ENCODE measurements at places on chromosomes 5 and 9.

GRCh38 chr5:133744051-133744959 lies 132.0 kb upstream of the FSTL4 start:
- DNase-seq, result peak; percentile 25

- no peak for DNase-seq
These were observed 47.0 kb downstream of the LRSAM1 start for GRCh38 chr9:127498298-127498697.

DNA sequence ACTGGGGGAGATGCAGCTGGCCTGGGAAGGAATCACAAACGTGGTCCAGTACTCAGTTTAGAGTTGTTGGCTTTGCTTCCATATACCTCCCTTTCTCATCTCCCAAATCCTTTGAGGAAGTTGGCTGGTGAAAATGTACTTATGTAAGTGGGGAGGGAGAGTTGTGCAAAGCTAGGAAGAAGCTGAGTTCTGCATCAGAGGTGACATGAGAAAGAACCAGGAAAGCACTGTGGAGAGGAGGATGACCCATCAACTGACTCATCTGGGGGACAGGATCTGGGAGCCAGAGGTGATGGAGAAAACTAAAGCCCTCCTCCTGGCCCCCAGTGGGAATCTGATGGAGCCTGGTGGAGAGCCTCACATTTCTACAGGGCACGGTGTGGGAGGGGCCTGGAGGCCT lies 16.2 kb downstream of the KCNMB1 start:
- DNase-seq, result no peak

DNA sequence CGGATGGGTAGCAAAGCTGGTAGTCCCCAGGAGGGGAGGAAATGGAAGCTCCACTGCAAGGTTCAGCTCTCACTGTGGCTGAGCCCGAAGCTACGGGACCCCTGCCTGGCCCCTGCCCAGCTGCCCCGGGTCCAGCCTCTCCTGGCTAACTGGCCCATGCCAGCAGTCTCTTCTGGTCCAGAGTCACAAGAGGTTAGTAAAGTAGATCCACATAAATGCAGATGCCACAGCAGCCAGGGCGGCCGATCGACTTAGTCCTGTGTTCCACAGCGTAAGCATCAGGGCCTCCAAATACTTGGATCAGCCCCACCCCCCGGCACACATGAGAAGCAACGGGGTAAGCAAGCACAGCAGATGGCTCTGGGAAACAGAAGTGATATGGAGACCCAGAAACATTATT lies 42.1 kb downstream of the MRPL36 start:
- no peak for DNase-seq

DNA sequence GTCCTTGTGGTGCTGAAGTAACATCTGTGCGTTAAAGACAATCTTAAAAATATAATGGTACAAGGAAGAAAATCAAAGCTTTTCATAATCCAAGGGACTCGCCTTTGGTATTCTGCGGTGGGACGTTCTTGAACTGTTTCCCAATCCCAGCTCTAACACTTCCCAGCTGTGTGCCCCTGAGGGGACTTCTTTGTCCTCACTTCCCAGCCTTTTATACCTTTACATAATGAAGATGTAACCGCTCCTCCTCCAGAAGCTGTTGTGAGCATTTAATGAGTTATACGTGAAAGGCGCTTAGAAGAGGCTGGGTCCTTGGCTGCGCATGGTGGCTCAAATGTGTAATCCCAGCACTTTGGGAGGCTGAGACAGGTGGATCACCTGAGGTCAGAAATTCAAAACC lies 16.9 kb downstream of the STK10 start:
- no peak for DNase-seq

DNA sequence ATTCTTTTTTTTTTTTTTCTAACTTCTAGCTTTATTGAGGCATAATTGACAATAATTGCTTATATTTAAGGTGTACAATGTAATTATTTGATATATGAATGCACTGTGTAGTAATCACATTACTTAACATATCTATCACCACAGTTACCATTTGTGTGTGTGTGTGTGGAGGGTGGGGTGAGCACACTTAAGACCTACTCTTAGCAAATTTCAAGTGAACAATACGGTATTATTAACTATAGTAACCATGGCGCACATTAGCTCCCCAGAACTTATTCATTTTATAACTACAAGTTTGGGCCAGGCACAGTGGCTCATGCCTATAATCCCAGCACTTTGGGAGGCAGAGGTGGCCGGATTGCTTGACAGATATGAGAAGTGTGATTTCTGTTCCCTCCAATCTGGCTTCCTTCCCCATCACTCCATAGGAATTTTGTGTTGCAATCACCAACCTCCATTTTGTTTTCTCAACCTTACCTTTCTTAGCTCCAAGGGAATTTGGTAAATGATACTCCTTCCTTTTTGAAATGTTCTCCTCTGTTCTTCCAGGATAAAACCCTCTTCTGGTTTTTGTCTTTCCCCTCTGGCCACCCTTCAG lies 14.9 kb downstream of the TXN start:
- DNase-seq, result no peak

DNA sequence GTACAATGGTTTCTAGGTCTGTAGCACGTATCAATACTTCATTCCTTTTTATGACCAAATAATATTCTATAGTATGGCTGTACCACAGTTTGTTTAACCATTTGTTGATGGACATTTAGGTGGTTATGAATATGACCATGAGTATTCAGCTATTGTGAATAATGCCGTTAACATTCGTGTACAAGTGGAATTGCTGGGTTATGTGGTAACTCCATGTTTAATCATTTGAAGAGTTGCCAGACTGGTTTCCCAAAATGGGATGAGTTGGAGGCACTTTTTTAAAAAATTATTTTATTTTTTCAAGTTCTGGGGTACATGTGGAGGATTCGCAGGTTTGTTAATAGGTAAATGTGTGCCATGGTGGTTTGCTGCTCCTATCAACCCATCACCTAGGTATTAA lies 4.6 kb downstream of the SNX2 start:
- no peak for DNase-seq

DNA sequence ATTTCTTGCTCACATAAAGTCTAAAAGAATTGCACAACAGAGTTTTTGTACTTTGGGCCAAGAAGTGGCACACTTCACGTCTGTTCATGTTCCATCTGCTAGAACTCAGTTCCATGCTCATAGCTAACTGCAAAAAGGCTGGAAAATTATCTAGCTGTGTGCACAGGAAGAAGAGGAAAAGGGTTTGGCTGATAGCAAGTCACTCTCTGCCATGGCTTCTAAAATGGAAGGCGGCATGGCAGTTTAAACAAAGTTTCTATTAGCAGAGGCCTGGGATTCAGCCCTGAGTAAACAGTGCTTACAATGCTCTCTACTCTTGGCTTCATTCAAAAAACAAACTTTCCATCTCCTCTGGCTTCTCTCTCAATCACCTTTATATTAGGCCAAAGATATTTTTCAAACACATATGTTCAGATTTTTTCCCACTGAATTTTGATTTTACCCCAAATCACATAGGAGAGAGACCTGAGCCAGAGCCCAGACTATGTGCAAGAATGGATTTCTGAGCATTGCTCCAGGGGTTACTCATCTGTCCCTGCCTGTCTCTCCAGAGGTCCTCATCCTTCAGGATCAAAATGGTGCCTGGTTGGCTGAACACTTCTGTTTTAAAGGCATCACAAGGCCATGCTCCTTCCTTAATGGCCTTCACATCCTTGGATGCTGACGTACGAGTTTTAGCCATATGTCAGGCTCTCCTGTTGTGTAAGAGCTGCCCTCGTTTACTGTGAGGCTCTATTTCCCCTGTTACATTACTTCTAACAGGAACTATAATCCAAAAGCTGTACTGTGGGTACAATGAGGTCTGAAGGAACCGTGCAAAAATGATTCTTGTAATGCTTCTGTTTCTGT lies 226.6 kb downstream of the SAXO1 start:
- no peak for DNase-seq

Measured in kidney capillary endothelial cell (primary cell).